ENCODE measurements at places on chromosomes 12 and 14. TPM values are rescaled to one million over a fixed set of nuclear protein-coding genes. Genes with fewer than 3 reads are reported as not detected.

DNA sequence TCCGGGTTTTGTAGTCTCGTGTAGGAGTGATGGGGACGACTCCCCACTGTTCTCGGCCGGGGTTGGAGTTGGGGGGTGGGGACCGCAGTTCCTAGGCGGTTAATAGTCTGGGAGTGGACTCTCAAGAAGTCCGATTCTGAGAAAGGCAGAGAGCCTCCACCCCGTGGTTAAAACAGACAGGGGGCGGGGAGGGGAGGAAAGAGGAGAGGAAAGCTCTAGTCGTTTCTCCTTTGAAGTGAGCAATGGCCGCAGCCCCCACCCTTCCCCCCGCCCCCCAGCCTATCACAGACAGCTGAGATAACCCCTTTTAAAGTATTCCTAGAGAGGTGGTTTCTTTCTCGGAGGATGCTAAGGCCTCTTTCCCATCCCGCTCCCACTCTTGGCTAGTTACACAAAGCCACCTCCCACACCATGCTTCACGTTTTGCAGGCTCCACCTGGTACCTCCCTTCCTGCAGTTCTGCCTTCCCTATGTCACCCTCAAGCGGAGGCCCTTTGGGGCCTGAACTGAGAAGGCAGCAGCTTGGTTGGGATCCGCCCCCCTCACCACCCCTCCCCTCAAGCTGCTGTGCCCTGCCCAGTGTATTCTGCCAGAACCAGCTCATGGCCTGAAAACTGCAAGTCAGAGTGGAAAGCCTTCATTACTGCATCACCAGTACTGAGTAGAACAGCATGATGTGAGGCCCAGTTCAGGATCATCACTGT is 853 bp downstream of the USP5 start:
- peaks cover 20% of the 10 kb centered on the region for H3K4me1 ChIP-seq
- peaks cover 30% of the 10 kb centered on the region for H3K36me3 ChIP-seq
- no peaks in the 10 kb centered on the region for H3K27me3 ChIP-seq

The PAPLN gene
- total RNA-seq = 0.38 TPM

- H3K27ac ChIP-seq = no peak overlapping the region
- no peaks in the 10 kb centered on the region for H3K36me3 ChIP-seq
- H3K4me3 ChIP-seq = no peak overlapping the region
These were observed 56.9 kb downstream of the ATP23 start for GRCh38 chr12:57998251-57998650.

The DHH gene
- 0.12 TPM for total RNA-seq

DNA sequence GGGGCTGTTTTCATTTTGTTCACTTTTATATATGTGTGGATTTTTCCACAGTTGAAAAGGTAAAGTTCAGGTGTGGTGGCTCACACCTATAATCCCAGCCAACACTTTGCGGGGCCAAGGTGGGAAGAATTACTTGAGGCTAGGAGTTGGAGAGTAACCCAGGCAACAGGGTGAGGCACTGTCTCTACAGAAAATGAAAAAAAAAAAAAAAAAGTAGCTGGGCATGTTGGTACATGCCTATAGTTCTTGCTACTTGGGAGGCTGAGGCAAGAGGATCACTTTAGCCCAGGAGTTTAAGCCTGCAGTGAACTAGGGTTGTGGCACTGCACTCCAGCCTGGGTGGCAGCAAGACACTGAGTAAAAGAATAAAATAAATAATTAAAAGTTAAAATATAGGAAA is 326.5 kb downstream of the NAV3 start:
- H3K4me3 ChIP-seq = no peak overlapping the region
- DNase-seq = no peak
- no peaks in the 10 kb centered on the region for H3K4me1 ChIP-seq
- no peaks in the 10 kb centered on the region for H3K27me3 ChIP-seq
- no peaks in the 10 kb centered on the region for H3K36me3 ChIP-seq

- H3K4me3 ChIP-seq = no peak overlapping the region
- H3K27ac ChIP-seq = no peak overlapping the region
- H3K27me3 ChIP-seq = peaks cover 26% of the 10 kb centered on the region
These were observed 13.3 kb downstream of the TNS2 start for GRCh38 chr12:53062977-53063707.

The PTGDR gene
- 4.2 TPM for total RNA-seq

GRCh38 chr12:22541496-22542155 is 2.7 kb downstream of the C2CD5 start:
- no peak for DNase-seq
- H3K36me3 ChIP-seq = no peaks in the 10 kb centered on the region
- no peak overlapping the region for H3K27ac ChIP-seq
- H3K4me1 ChIP-seq = peaks cover 20% of the 10 kb centered on the region
- H3K27me3 ChIP-seq = no peaks in the 10 kb centered on the region

The ZDHHC22 gene
- total RNA-seq = not detected

DNA sequence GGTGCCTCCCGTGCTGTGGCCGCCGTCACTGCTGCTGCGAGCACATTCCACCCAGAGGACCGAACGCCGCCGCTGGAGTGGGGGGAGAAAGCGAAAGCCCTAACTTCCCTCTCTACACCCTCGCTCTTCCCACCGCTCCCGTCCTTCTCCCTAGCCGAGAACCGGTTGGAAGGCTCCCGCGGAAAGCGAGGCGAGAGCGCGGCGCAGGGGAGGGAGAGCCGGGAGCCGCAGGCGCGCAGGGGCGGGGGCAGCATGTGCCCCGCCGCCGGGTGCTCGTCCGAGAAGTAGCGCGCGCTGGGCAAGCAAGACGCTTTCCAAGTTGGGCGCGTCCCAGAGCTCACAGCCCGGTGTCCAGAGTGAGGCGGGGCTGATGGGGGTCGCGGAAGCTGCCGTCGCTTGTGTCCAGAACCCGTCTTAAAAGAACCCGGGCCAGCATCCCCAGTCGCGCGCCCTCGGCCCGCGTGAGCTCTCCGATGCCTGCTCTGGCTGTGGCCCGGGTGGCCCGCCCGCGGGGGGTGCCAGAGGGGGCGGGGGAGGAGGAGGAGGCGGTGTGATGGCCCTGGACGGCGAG is at the start of gene TRHDE:
Gene TRHDE (plus strand): TSS at position 280 of the 571 bp plus-strand sequence. CDS start 274 bp downstream, at position 554.
- no peak within 1 kb of the TSS for H3K27ac ChIP-seq
- no peaks in the 10 kb centered on the region for H3K4me1 ChIP-seq
- no peak within 1 kb of the TSS for H3K4me3 ChIP-seq
- no peak for DNase-seq

DNA sequence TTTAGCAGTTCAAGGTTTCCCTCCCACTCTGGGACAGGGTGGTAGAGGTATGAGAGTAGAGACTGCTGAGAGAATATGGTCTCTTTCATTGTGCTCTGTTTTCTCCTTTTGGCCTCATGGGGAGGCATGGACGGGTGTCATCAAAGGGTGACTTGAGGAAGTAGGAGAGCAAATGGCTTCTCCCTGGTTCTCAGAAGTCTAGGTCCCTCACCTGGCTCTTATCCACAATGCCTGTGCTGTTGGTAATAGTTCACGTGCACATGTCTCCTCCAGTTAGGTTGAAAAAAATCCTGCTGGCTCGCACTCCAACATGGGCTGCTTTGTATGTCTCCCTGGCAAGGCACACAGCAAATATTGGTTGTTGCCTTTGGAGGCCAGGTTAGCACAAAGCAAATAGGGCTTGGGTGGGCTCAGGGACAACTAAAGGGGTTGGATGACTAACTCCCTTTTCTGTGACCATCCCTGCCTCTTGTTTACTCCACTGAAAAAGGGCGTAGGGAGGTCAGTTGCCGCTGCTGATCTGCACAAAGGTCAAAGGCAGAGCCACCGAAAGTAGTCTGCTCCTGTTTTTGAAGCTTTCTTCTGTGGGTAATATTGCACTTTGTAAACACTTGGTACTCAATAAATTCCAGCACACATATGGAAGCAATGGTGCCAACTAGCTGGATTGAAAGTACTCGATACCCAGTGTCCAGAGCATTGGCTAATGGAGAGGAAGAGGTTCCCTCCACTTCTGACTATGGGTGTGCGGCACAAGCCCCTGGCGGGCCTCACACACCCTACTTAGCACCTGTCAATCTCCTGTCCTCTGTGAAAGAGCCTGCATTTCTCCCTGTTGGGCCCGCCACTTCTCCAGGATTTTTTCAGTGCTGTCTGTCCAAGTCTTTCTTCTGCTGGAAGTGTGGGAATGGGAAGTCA is 121.8 kb downstream of the SLC38A6 start:
- no peaks in the 10 kb centered on the region for H3K36me3 ChIP-seq
- no peak overlapping the region for H3K4me3 ChIP-seq
- no peak for DNase-seq
- no peak overlapping the region for H3K27ac ChIP-seq

- DNase-seq = no peak
- H3K4me3 ChIP-seq = no peak overlapping the region
- peaks cover 6% of the 10 kb centered on the region for H3K27me3 ChIP-seq
- H3K27ac ChIP-seq = no peak overlapping the region
- no peaks in the 10 kb centered on the region for H3K36me3 ChIP-seq
These were observed 156.1 kb upstream of the CCND2 start for GRCh38 chr12:4117386-4118016.

The ACACB gene
- total RNA-seq = 31.1 TPM

DNA sequence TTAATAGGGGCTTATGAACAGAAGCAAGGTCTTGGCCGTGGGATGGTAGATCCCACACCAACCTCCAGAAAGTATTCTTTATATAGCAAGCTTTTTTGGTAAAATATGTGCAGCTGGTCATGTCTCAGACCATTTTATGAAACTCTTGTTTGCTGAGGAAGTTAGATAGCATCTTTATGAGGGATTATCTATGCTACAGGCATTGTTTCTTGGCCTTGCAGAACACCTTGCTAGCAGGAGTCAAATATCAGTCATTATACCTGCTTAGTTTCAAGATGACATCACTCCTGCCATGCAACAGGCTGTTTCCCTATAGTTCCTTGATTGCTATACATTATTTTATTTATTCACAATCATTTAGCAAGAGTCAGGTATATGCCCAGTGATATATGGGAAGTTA is 84.8 kb upstream of the LRFN5 start:
- H3K27ac ChIP-seq = no peak overlapping the region
- H3K4me3 ChIP-seq = no peak overlapping the region
- H3K36me3 ChIP-seq = no peaks in the 10 kb centered on the region
- no peaks in the 10 kb centered on the region for H3K27me3 ChIP-seq
- H3K4me1 ChIP-seq = no peaks in the 10 kb centered on the region
- DNase-seq = no peak

The KRAS gene
- total RNA-seq = 31.5 TPM

DNA sequence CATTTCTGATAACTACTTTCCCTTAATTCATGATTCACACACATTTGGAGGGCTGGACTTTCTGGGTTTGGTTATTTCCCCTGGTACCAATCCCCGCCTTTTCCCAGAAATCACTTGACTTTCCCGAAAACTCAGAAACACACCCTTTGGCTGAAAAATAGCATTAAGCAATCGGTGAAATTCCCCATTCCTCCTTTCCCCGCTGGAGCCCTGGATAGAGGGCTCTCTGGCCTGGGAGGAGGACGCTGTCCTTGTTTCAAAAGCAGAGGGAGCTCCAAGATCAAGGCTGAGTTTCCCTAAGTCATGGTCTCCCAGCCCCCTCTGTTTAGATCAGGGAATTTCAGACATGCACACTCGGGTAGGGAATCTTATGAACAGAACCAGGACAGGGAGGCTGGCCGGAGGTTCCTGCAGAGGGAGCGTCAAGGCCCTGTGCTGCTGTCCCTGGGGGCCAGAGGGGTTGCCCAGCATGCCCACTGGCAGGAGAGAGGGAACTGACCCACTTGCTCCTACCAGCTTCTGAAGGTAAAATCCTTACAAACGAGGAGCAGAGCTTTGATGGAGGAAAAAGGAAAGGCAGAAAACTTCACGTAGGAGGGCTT is at the start of gene C1S:
Gene C1S (plus strand): TSS at position 366 of the 602 bp plus-strand sequence. CDS start 1,195 bp downstream, outside the sequence.
- no peak within 1 kb of the TSS for H3K27ac ChIP-seq
- H3K27me3 ChIP-seq = no peaks in the 10 kb centered on the region
- no peaks in the 10 kb centered on the region for H3K4me1 ChIP-seq
- no peak within 1 kb of the TSS for H3K4me3 ChIP-seq
- DNase-seq = no peak

The TEX22 gene
- total RNA-seq = 0.93 TPM

The EFS gene
- total RNA-seq = not detected

- peaks cover 2% of the 10 kb centered on the region for H3K27me3 ChIP-seq
- H3K27ac ChIP-seq = no peak overlapping the region
- H3K36me3 ChIP-seq = peaks cover 13% of the 10 kb centered on the region
- H3K4me1 ChIP-seq = no peaks in the 10 kb centered on the region
- DNase-seq = no peak
These were observed 9.6 kb downstream of the PRKAG1 start for GRCh38 chr12:49008943-49009342.

The P2RX7 gene
- total RNA-seq = 5.1 TPM
